ENCODE measurements at places on chromosomes 13 and 19. TPM values are rescaled to one million over a fixed set of nuclear protein-coding genes. Genes with fewer than 3 reads are reported as not detected.

REX1BD gene
- total RNA-seq: 171 TPM

- DNase-seq: no peak
These were observed 43.7 kb downstream of the RFXAP start for GRCh38 chr13:36862722-36863121.

BLVRB gene
- 199 TPM for total RNA-seq

DNA sequence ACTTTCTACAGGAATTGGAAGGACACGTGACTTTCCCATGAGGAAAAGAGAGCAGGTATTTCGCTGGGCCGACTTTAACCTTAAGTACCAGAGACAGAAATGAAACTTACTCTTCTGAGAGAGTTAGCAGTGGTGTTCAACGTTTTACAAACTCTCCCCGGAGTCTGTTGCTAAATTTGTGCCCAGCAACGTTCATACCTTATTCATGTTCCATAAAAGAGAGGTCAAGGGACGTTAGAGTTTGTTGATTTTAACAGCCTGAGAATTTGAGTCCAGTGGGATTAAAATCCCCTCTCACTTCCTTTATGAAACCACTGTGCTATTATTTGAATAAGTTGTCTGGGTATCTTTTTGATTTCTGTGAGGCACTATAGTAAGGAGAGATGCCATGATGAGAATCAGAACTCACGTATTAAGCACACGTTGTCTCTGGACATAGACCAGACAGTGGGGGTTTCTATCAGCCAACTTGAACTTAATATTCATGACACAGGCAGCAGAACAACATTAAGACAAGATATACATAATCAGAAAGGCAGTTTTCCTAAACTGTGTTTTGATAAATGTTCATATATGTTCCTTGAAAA is 33.4 kb downstream of the SPRY2 start:
- DNase-seq: no peak

DNA sequence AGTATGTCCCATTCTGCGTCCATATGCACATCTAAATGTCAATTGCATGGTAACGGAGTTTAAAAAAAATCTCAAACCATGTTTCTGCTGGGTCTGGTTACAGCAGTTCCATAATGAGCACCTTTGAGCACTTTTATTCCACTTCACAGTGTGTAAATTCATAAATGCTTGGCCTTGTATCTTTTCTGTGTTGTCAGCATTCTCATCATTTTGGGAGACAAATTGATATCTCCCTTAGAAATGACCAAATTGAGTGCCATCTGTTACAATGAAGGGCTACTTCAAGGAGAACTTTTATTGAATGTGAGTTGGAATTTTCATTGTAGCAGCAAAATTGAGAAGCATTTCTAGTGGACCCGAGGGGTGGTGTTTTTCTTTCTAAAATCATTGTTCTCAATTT is 432.9 kb upstream of the PCDH9 start:
- DNase-seq: no peak

DNA sequence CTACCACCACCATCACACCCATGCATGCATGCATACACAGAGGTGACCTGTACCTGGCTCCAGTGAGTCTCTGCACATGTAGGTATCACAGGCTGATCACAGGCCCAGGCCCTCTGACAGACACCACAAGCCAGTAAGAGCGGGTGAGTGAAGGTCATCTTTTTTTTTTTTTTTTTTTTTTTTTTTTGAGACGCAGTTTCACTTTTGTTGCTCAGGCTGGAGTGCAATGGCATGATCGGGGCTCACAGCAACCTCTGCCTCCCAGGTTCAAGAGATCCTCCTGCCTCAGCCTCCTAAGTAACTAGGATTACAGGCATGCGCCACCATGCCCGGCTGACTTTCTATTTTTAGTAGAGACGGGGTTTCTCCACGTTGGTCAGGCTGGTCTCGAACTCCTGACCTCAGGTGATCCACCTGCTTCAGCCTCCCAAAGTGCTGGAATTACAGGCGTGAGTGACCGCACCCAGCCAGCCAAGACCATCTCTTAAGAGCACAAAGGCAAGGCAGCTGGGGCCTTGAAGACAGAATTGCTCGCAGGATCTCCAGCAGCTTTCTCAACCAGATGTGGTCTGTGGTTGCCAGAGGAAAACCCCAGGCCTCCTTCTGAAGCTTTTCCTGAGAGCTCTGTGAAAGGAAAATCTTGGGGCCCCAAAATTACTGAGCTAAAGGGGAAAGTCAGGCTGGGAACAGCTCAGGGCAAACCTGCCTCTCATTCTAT is 3.2 kb upstream of the NKG7 start:
- DNase-seq: no peak

- no peak for DNase-seq
These were observed 406 bp upstream of the DNMT1 start for GRCh38 chr19:10195199-10195519.

C19orf33 gene
- 48.6 TPM for total RNA-seq

DNA sequence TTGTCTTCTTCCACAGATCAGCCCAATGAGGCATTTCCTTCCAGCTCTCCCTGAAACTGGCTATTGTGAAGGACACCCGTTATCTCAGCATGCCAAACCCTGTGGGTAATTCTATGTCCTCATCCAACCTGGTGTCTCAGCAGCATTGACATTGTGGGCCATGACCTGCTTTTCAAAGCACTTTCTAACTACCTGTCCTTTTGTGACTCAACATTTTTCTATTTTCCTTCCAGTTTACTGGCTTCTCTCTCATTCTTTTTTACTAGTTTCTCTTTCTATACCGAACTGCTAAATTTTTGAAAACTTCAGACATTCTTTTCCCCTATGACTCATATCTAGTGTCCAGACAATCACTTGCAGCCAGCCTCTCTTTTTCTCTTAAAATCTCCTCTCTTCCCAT is 136.4 kb upstream of the HTR2A start:
- no peak for DNase-seq

DNA sequence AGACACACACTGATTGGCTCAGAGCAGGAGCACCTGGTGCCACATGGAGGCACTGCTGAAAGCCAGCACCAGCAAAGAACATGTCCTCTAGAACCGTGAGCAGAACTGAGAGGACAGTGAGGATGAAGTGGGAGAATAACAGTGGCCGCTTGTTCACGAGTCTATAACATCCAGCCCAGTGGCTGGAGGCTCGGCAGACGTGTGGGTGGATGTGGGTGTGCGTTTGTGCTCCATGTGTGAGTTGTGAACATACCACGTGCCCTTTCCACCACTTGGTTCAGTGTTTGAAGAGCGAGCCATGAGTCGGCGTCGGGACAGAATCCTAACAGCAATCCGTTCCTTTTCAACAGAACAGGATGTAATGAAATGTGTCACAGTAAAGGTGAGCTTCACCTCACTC is 113.0 kb downstream of the SOX1 start:
- no peak for DNase-seq

- DNase-seq: no peak
These were observed 1.7 kb downstream of the PPAN start for GRCh38 chr19:10107817-10108367.
